ENCODE measurements at places on chromosomes 12 and 14. TPM values are rescaled to one million over a fixed set of nuclear protein-coding genes. Genes with fewer than 3 reads are reported as not detected.

- no peak for DNase-seq
These were observed 14.6 kb downstream of the RESF1 start for GRCh38 chr12:31973818-31974217.

- no peak for DNase-seq
These were observed 88.6 kb downstream of the FBXO33 start for GRCh38 chr14:39343614-39344013.

- DNase-seq = no peak
These were observed 63.2 kb upstream of the SFSWAP start for GRCh38 chr12:131647667-131648066.

DNA sequence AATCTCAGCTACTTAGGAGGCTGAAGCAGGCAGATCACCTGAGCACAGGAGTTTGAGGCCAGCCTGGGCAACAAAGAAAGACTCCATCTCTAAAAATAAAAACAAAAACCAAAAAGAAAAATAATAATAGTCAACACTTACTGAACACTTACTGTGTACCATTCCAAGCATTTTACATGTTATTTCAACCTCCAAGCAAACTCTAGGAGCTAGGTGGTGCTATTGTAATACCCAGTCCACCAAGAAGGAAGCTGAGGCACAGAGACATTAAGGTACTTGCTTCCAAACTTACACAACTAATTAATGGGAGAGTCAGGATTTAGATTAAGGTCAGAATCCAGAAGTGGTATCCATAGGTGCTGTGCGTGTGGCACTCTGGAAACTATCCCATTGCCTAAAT, 13.7 kb upstream of the OR6J1 start:
- DNase-seq = no peak

GRCh38 chr12:45879363-45879895, 110.9 kb downstream of the SCAF11 start:
- no peak for DNase-seq

- DNase-seq = no peak
These were observed 16.4 kb upstream of the MED13L start for GRCh38 chr12:116293687-116294453.

GRCh38 chr12:104230304-104231095, 14.9 kb downstream of the TXNRD1 start:
- DNase-seq = no peak

DNA sequence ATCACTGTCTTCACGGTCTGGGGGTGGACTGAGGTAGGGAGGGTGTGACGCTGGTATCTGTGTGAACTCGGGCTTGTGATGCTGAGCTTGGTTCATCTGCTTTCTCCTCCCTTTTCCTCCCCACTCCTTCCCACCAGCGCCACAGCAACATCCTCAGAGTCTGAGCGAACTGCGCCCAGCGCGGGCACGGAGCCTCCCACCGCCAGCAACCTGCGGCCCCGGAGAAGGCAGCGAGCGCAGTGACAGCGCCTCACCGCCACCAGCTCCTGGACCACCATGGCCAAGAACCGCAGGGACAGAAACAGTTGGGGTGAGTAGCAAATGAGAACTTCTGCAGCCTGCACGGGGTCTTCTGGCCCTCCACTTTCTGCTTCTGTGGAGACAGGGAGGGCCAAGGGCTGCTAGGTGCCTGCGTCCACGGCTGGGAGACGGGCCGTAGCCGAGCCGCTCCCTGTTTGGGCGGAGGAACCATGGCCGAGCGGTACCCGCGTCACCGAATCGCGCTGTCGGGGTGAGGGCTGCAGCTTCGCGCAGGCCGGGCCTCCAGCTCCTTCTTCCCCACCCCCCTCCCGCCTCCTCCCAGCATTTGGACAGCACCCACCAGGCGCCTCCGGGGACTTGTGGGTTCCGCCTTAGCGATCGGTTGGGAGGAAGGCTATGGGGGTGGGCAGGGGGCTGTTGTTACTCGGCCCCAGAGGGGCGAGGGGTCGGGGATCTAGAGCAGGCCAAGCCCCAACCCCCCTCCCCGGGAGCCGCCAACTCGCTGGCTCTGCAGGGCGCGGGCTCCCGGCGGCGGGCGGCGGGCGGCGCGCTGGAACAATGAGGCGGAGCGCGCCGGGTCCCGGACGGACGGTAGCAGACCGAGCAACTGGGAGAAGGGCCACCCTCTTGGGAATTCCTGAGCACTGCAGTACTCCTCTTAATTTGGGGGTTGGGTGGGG, at the start of gene ATL1:
ATL1 (plus strand) TSS at position 156 of the 941 bp plus-strand sequence; CDS start at position 277, 121 bp downstream.
- DNase-seq = peak; percentile 68

DNA sequence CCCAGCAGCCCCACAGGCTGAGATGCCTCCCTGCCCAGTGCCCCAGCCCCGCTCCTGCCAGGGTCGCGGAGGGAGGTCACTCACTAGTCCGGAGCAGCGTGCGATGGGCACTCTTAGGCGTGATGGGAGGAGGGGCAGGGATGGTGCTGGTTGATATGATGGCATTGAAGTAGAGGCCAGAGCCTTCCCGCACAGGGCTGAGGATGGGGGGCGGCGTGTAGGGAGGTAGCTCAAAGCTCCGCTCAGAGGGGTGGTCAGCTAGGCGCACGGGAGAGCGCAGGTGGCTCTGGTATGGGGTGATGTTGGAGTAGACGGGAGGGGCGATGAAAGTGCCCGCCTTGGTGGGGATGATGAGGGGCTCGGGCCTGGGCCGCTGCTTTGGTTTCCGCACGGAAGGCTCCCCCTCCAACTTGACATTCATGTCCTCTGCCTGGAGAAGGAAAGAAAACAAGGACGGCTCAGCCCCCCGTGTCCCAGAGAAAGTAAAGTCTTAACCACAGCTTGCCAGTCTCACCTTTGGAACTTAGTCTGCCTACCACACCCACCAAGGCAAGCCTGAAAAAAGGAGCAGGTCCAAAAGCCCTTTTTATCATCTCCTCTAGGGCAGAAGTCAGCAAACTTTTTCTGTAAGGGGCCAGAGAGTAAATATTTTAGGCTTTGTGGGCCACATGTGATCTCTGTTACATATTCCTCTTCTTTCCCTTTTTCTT, 15.5 kb upstream of the PNMA1 start:
- DNase-seq = no peak

DNA sequence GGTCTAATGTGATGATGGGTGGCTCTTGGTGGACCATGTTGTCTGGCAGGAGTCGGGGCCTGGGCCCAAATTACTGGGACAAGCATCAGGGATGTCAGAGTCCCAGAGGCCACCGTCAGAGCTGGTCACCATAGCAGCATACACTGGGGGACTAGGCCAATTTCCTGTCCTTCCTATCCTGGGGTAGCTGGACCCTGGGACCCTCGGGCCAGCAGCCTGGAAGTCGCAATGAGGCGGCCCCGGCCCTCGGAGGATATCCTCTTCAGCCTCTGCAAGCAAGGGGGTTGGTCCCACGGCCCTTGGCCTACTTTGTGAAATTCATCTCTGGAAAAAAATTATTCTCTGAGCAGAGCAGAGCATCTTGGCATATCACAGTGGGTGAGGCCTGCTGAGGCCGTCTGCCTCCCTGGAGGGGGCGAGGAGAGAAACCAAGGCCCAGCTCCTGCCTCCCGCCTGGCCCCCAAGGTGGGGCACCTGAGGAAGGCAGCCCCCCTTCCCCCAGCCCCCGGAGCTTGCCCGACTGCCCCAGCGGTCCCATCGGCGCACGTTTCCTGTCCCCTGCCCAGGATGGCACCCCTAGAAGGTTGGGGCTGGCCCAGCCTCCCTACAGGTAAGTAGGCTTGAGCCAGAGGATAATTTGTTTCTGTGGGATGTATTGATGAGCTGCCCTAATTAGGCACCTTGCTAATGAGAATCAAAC, 135.0 kb upstream of the MYL2 start:
- no peak for DNase-seq

DNA sequence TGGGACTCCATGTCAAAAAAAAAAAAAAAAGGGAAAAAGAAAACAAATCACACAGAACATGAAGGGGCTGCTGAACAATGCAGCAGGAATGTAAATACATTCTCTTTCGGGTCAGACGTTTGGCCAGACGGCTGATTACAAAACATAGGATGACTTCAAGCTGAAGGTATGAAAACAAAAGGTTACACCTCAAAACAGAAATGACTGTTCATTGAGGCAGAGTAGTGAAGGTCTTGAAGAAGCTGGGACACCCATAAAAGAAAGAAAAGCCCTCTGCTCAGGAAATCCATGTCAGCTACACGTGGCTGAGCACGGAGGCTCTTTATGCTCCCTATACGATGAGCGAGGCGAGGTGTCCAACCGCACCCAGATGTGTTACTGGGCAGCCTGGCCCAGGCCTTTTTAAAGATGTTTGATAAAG, 37.7 kb downstream of the FGD4 start:
- DNase-seq = no peak

GRCh38 chr12:118375348-118375747, 1.0 kb upstream of the SUDS3 start:
- DNase-seq = no peak

DNA sequence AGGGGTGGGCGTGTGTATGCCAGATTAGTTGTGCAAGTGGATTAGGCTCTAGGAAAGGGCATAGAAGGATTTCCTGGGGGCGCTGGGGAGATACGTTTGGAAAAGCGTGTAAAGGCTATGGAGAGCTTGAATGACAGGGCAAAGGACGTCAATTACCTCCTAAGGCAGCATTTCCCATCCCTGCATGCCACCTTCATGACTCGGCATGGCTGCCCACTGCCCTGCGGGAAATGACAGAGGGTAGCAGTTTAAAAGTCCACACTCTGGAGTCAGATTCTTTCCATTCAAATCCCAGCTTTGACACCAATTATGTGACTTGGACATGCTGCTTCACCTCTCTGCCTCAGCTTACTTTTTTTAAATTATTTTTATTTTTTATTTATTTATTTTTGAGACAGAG, 14.8 kb upstream of the TMEM229B start:
- no peak for DNase-seq

Gene PRPH
- total RNA-seq = not detected

Gene CRACR2A
- total RNA-seq = 3.6 TPM

Gene DLGAP5
- 0.44 TPM for total RNA-seq

Gene SERPINA9
- total RNA-seq = not detected

Gene FAM181A
- not detected for total RNA-seq

Measured in tibial nerve (tissue), 4 donors.